GDM1 (cell line): ENCODE measurements at places on chromosomes 11 and 22.
A peak's percentile ranks its signal among the peaks of the same experiment; 100 is the strongest.

DNA sequence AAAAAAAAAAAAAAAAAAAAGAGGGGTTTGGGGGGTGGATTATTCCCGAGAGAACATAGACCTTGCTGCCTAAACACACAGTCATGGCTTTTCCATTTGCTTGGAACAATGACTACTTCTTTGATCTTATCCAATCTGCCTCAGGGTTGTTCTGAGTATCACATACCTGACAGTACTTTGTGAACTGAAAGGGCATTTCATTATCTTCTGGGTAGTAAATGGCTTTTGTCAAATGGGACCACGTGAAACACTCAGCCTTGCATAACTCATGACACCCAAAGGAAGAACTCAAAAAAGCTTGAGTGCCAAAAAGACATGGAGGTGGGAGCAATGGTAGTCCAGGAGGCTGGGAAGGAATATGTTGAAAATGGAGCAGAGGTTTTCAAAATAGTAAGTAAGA is 123.2 kb upstream of the BID start:
- DNase-seq = no peak

- DNase-seq = no peak
Observed at GRCh38 chr11:1843098-1843473, 4.3 kb downstream of the TNNI2 start.

DNA sequence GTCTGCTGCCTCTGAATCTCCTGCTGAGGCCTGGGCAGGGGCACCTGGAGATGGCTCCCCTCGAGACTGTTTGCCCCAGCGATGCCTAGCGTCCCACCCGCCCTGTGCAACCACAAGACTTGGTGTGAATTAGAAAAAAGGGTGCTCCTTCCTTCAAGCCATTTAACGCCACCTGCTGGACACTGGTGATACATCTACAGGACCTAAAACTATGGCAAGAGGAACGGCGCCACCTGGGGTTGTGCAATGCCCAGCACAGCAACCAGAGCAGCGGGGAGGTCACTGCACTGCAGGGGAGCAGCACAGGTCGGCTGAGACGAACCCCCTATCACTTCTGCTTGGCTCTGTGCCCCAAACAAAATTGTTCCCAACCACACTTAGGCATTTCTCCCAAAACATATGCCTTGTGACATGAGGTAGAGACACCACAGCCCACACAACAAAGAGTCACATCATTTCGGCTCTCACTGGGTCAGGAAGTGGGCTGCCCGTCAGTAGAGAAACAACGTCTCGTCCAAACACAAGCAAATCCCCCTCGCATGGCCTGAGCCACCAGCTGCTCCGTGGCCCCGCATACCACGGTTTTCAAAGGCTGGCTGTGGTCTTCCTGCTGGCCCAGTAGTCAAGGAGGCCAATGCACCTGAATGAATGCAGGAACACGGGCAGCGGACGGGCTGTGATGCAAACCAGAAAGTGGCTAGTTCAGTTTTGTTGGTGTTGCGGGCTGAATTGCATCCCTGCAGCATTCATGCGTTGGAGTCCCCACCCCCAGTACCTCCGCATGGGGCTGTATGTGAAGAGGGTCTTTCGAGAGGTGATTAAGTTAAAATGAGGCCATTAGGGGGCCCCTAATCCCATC is 171.9 kb downstream of the SHANK2 start:
- DNase-seq = peak; percentile 79

- DNase-seq = no peak
Observed at GRCh38 chr11:116400081-116400480, 372.7 kb downstream of the BUD13 start.

GRCh38 chr22:21917181-21917958 is 35.3 kb downstream of the PPM1F start:
- DNase-seq = peak; percentile 12

DNA sequence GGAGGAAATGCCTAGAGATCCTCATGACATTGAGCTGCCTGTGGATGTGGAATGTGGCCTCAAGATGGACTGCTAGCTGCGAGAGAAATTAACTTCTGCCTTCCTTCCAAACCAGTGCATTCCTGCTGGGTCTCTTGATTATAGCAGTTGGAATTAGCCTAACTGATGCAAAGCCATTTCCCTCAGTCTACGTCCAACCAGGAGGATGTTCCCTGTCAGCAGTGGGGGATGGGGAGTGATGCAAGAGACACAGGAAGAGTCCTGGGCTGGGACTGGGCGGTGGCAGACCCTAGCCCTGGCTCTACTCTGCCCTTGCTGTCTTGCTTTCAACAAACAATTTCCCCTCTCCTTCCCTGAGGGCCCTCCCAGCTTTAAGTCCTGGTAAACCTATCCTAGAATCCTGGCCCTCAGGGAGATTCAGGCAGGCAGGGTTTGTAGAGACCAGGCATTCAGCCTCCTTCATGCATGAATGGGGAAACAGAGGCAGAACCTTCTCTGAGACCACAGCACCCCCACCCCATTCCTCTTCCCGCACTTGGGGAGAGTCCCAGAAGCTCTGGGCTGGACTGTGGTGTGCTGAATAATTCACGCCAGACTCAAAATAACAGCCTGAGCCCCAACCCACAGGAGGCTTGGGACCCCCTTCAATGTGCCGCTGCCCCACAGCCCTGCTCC is 17.0 kb downstream of the C11orf96 start:
- no peak for DNase-seq

GRCh38 chr11:42239188-42239587 is 779.7 kb upstream of the LRRC4C start:
- DNase-seq = no peak

DNA sequence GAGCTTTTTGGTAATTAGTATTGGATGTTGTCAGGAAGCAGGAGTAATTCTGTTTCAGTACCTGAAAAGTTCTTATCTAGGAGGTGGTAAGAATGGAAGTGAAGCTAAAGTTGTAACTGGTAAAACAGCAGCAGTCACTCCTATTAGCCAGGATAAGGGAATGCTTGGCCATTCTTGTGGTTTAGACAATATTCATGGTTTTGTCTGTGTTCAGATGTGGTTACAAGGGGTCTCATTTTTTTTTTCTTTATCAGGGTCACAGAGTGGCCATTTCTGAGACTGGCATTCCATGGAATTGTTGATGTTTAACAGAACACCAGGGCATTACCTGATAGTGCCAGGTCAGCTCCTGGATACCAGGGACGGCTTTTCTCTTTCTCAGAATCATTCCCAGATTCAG is 23.8 kb downstream of the TAF1D start:
- DNase-seq = no peak

- DNase-seq = no peak
Observed at GRCh38 chr22:33605221-33605620, 315.1 kb downstream of the LARGE1 start.

DNA sequence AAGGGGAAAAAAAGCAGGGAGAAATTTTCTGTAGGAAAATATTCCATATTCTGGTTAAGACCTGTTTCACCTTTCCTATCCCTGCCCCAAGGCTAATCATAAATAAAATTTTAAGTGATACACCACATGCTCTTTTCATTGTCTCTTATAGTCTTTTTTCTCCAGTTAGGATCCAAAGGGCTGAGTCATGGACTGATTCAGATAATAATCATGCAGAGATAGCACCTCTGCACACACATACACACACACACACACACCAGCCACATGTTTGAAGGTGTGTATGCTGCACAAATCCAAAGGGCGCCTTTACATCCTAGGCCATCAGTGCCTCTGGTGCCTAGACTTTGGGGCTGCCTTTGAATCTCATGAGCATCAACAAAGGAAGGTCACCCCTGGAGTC is 35.5 kb upstream of the CWF19L2 start:
- no peak for DNase-seq

- no peak for DNase-seq
Observed at GRCh38 chr11:44561964-44562734, 3.3 kb upstream of the CD82 start.

GRCh38 chr11:62787005-62787759 is at the start of gene TMEM179B:
TSS of gene TMEM179B (plus strand) at chr11:62787402. CDS start at chr11:62787432, 30 bp downstream.
- DNase-seq = peak; percentile 94

- no peak for DNase-seq
Observed at GRCh38 chr11:118415062-118415738, 13.8 kb downstream of the ATP5MG start.

DNA sequence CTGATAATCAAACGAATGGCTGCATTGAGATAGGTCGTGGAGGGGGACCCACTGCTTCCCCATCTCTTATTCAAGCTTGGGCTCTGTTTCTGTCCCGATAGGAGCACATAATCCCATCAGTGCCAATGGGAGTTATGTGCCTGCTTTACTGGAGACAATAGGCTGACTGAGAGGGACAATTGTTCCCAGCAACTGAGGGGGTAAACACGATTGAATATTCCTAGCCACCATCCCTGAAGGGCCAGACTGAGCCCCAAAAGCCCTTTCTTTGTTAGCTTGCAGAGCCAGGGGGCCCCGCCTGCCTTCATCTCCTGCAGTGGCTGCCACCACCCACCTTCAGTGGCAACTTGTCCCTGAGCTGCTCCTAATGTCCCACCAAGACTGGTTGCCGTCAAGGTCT is 172.8 kb upstream of the NAV2 start:
- DNase-seq = no peak

DNA sequence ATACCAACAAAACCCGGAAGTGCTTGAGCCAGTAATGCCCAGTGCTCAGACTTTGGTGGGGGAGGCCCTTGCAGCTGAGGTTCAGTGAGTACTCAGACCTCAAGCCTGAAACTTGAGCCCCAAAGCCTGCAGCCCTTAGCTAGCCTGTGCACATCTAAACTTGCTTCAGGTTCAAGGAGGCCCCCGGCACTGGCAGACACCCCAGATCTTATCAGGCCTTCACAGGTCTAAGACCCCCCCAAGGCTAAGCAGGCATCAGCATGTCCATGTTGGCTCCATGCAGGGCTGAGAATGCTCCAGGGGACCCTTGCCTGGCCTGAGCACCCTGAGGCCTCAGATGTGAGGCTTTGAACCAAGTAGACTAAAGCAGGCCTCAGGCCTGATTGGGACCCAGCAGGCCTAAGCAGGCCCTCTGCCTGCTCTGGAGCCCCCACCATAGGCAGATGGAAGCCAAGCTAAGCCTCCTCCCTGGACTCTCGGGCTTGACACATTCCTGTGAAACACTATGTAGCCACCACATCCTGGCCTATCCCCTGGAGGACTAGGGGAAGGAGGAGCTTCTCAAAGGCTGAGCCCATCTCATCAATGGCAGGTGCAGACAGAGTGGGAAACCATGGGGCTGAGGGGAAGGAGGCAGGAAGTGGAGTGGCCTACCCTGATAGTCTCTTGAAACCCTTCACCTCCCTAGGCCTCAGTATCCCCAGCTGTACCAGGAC is 1.2 kb upstream of the CASTOR1 start:
- no peak for DNase-seq

DNA sequence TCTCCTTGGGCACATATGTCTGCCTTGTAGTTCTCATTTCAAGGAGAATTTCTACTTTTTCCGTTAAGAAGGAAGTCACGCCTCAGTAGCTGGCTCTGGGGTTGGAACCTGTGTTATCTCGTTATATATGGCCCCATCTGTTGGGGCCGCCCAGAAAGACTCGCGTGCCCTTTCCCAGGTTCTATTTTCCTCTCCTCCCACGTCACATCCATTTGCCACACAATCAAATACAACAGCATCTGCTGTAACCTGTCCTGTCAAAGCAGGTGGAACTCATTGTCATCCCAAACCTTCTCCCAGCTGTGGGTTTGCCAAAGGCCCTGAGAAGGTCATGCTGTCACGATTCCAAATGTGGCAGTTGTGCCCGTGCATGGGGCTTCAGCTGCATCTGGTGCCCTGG is 213.1 kb upstream of the ZBED5 start:
- DNase-seq = no peak

- no peak for DNase-seq
Observed at GRCh38 chr11:60992842-60993409, 21.4 kb downstream of the CD6 start.

DNA sequence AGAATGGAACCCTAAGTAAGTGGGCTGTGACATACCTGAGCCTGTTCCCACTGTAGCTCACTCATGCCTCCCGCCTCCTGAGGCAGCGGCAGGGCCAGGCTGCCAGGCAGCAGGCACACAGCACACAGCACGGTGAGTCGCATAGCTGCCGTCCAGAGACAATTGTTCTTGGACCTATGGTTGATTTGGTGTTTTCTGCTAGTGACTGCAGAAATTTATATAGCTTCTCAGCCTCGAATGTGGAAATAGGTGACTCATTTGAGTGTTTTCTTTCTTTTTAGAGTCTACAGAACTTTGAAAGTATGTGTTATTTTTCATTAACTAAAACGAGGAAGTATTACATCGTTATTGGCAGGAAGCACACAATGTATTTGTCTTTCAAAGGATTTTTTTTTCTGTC is at the start of gene MMP7:
TSS of gene MMP7 (minus strand) at position 190 of the 400 bp plus-strand sequence. CDS start at position 143, 47 bp downstream.
- peak; percentile 9 for DNase-seq

DNA sequence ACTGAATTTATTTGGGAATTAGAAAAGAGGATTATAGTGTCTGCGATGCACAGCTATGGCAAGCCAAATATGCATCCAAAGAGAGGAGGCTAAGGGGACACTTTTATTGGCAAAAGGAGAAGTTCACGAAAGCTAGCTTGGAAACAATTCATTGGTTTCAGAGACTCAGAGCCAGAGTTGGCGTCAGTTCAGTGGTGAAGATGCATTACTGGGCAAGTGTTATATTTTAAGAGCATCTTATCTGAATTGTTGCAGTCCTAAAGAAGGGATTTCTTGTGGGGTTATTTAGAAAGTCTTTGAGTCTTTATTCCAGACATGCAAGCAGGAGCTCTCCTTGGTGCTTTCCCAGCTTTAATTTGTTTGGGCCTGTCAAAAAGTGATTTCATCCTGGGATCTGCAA is 15.0 kb downstream of the CLDN5 start:
- DNase-seq = no peak

DNA sequence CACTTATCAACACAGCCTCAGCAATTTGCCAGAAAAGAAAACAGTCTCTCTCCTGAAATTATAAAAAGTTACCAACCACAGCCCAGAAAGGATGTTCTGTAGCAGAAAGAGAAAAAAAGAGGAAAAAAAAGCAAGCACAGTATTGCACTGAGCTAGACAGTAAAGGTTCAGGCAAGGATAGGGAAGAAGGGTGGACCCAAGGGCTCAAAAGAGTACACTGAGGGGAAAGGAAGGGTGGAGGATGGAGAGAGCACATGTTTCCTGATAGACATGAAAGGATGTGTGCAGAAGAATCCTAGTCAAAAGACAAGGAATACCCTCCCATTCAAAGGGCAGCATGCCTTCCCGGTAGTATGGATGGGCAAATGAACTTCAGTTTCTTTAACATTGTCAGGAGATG is 59.1 kb downstream of the RRAS2 start:
- DNase-seq = no peak

GRCh38 chr11:69301455-69302401 is 7.8 kb downstream of the MYEOV start:
- DNase-seq = peak; percentile 14

DNA sequence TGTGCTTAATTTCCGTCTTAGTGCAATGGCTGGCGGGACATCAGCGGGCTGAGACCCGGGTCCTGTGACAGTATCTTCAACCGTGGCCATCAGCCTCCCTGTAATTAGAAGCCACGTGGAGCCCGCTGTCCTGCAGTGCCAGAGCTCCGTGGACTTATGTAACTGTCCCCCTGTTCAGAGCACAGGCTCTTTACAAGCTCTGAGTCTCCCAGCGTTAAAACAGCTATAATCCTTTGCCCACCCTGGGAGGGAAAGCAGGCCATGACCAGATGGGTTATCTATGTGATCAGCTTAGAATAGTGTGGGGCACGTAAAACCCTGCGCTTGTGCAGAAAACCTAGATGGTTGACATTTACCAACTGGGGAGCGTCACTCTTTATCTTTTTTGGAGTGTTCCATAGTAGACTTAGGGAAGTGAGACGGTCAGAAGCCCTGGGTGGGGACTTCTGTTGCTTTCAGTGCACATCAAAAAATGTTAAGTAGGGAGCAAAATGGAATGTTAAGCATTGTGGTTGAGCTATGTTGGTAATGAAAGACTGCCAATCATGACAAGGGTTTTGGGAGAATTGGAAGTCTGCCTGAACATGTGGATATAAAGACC is 103.5 kb upstream of the CADM1 start:
- no peak for DNase-seq

- no peak for DNase-seq
Observed at GRCh38 chr11:125433454-125434121, 62.5 kb downstream of the FEZ1 start.
